CD4-positive, alpha-beta T cell treated with Interferon gamma for 1 hour (primary cell): ENCODE measurements at places on chromosomes 11 and 22.

- no peak for DNase-seq
Measured at GRCh38 chr11:75103380-75104026, 6.8 kb upstream of the OR2AT4 start.

GRCh38 chr11:123366924-123367323 lies 63.1 kb upstream of the GRAMD1B start:
- no peak for DNase-seq

DNA sequence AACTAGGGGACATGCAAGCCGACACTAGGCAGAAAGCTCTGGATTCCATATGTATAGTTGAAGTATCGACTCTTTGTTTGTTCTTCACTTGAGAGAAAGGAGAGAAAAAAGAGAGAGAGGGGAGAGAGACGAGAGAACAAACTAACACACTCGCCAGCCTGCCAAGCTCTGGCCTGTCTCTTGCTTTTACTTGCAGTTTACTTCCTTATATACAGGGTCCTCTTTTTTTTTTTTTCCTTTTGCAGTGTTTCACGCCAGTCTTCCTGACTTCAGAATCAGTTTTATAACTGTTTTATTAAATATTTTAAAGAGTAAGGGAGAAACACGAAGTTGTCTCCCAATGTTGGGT lies 19.9 kb downstream of the TEAD1 start:
- DNase-seq = no peak

DNA sequence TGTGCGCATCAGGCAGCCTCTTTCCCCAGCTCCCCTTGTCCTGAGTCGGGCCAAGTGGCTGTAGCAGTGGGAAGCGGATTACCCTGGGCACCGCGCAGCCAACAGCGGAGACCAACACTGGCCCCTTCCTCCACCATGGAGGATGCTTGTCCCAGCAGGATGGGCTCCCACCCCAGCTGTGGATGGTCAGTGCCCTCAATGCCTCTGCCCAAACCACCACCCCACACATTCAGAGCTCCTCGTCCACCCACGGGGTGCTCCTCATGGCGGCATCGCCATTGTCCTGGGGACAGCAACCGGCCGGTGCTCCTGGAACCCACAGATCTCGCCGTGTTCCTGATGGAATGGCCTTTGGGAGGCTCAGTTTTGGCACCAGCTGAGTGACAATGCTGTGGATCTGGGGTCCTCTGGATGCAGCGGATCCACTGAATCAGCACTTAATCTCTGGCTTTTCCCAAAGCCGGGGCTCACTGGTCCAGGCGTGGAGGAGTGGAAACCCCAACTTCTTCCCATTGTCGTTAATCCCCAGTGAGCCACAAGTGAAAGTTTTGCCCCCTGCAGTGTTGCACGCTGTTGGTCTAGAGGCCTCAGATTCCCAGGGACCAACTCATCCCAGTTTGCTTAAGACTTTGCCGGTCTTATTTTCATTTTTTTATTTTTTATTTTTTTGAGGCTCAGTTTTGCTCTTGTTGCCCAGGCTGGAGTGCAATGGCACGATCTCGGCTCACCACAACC lies 4.1 kb upstream of the B4GALNT4 start:
- no peak for DNase-seq

DNA sequence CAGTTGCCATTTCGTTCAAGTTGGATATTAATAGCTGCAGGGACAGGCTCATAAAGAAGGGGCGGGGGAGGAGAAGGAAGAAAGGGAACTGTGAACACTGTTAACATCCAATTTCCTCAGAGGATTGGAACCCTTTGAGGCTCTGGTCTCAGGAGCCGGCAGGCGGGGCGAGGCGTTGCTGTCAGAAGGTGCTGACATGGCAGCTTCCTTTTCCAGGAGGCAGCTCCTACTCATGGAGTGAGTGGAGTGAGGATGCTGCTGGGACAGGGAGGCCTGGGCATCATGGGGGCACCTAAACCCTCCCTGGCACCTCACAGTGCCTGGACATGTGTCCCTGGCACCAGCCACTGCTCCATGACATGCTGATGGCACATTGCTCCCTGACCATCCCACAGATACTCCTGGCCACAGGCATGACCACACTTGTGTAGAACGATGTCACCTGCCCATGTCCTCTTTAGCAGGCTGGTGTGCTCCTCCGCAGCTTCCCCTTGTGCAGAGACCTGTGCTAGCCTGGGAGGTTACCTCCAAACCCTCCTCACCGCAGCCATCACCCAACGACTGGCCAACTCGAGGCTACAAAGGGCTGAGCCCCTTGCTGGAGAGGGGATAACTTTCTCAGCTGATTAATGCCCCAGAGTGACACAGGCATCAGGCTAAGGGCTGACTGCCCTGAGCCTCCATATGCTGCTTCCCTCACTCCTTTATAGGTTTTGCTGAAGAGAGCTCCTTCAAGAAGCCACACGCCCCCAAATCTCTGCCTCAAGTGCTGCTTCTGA lies 79.6 kb upstream of the NECTIN1 start:
- no peak for DNase-seq

GRCh38 chr22:27378311-27378800 lies 423.2 kb downstream of the MN1 start:
- no peak for DNase-seq

GRCh38 chr11:8649361-8649760 lies 33.1 kb downstream of the TRIM66 start:
- no peak for DNase-seq

DNA sequence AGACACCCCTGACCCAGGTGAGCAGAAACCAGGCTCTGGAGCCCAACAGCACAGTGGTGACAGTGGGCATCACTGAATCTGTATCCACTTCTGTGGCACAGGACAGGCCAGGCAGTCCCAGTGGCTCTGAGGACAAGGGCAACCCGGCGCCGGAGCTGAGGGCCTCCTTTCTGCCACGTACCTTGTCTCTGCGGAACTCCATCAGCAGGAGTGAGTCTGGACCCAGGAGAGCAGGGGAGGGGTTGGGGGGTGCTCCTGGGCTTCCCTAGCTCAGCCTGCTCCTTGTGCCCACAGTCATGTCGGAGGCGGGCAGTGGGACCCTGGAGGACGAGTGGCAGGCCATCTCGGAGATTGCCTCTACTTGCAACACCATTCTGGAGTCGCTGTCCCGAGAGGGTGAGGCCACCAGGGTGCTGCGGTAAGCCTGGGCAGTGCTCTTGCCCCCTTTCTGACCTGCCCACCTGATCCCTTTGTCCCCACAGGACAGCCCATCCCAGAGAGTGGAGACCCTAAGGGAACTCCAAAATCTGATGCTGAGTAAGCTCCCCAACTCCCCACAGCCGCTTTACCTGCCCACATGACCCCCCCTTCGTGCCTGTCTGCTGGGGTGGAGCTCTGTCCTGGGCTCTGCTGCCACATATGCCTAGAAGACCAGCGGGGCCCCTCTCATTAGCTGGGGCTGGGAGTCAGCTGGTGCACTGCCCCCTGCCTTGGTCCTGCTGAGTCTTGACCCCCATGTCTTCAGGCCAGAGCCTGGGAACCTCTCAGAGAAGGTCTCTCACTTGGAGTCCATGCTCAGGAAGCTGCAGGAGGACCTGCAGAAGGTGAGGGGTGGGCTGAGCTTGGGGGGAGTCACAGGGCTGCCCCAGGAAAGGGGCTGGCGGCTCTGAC lies 12.0 kb downstream of the SIPA1 start:
- DNase-seq = no peak
